ENCODE measurements at places on chromosomes 1 and 21.
A peak's percentile ranks its signal among the peaks of the same experiment; 100 is the strongest.

- no peaks in the 10 kb centered on the region for H3K4me1 ChIP-seq
- no peaks in the 10 kb centered on the region for H3K36me3 ChIP-seq
- DNase-seq: no peak
- no peak overlapping the region for H3K4me3 ChIP-seq
Measured at GRCh38 chr1:165116171-165116570, 240.3 kb downstream of the LMX1A start.

DNA sequence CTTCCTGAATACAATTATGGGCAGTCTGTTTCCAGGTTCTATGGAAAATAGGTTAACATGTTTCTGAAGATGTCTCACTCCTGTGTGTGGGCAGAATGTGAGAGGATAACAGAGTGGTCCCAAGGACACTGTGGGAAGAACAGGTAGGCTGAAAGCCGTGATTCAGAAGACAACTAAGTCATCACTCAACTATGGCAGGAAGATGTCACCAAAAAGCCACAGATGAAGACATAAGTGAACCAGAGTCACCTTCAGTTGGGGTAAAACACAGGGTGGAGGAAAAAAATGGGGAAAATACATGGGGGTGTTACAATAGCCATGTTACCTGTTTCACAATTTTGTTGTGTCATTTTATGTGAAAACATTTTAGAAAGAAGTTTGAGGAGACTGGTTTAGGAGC, 75.1 kb downstream of the UCHL5 start:
- H3K4me1 ChIP-seq: no peaks in the 10 kb centered on the region
- DNase-seq: no peak
- no peak overlapping the region for H3K27ac ChIP-seq
- no peaks in the 10 kb centered on the region for H3K27me3 ChIP-seq
- no peak overlapping the region for H3K4me3 ChIP-seq
- no peaks in the 10 kb centered on the region for H3K36me3 ChIP-seq

DNA sequence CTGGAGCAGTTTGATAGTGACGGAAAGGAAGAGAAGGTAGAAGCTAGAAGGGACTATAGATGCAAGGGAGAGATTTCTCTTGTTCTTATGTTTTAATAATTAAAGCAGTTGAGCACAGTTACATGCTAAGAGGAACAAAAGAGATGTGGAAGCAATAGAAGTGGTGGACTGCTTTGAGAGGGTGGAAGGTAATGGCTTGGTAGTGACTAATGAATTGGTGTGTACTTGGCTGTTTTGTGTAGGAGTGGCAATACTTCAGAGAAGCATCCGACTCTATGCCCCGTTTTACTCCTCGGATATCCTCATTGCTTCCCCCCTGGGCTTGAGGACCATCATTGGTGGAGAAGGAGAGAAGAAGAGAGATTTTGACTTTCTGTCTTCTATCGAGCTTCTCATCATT, 12.8 kb downstream of the UTP25 start:
- H3K27me3 ChIP-seq: no peaks in the 10 kb centered on the region
- H3K27ac ChIP-seq: no peak overlapping the region
- H3K36me3 ChIP-seq: peaks cover 20% of the 10 kb centered on the region
- no peak for DNase-seq
- H3K4me3 ChIP-seq: no peak overlapping the region
- H3K4me1 ChIP-seq: no peaks in the 10 kb centered on the region

GRCh38 chr1:225554216-225554812, 98.6 kb downstream of the ENAH start:
- no peak overlapping the region for H3K4me3 ChIP-seq
- H3K27me3 ChIP-seq: no peaks in the 10 kb centered on the region
- H3K27ac ChIP-seq: no peak overlapping the region
- no peaks in the 10 kb centered on the region for H3K4me1 ChIP-seq
- no peaks in the 10 kb centered on the region for H3K36me3 ChIP-seq
- no peak for DNase-seq

GRCh38 chr1:31488528-31488927, 75.5 kb downstream of the SERINC2 start:
- no peaks in the 10 kb centered on the region for H3K36me3 ChIP-seq
- H3K4me1 ChIP-seq: no peaks in the 10 kb centered on the region
- no peak for DNase-seq
- no peak overlapping the region for H3K4me3 ChIP-seq

GRCh38 chr1:37325010-37325409, 149.4 kb upstream of the ZC3H12A start:
- no peak for DNase-seq
- H3K36me3 ChIP-seq: no peaks in the 10 kb centered on the region
- no peaks in the 10 kb centered on the region for H3K27me3 ChIP-seq
- no peaks in the 10 kb centered on the region for H3K4me1 ChIP-seq

- H3K4me3 ChIP-seq: no peak overlapping the region
- H3K27me3 ChIP-seq: no peaks in the 10 kb centered on the region
- H3K36me3 ChIP-seq: no peaks in the 10 kb centered on the region
- DNase-seq: peak; percentile 93
- H3K4me1 ChIP-seq: no peaks in the 10 kb centered on the region
Measured at GRCh38 chr1:17494114-17494729, 45.3 kb upstream of the ARHGEF10L start.

DNA sequence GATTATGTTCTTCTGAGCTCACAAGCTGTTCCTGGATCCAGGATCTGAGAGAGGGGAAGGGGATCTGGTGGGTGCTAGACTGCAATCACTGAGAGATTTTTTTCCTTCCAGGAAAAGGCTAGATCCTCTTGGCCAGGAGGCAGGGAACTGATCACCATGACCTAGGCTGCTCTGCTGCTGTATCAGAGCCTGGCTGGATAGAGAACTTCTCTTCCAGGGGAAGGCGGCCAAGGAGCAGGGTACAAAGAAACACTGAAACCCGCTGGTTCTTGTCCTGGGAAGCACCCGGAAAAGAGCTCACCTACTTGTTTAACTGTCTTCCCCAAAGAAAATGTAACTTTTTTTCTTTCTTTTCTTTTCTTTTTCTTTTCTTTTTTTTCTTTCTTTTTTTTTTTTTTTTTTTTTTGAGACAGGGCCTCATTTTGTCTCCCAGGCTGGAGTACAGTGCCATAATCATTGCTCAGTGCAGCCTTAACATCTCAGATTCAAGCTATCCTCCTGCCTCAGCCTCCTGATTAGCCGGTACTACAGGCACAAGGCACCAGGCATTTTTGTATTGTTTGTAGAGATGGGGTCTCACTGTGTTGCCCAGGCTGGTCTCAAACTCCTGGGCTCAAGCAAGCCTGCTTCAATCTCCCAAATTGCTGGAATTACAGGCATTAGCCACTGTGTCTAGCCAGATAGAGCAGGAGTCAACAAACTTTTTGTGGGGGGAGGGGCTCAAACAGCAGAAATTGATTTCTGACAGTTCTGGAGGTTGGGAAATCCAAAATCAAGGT, 12.4 kb upstream of the RPS6KA1 start:
- H3K36me3 ChIP-seq: no peaks in the 10 kb centered on the region
- H3K4me1 ChIP-seq: no peaks in the 10 kb centered on the region
- H3K4me3 ChIP-seq: no peak overlapping the region
- no peak for DNase-seq
- 0 out of 2 replicates have a peak, but pooled peaks cover 3% of the 10 kb centered on the region for H3K27me3 ChIP-seq

DNA sequence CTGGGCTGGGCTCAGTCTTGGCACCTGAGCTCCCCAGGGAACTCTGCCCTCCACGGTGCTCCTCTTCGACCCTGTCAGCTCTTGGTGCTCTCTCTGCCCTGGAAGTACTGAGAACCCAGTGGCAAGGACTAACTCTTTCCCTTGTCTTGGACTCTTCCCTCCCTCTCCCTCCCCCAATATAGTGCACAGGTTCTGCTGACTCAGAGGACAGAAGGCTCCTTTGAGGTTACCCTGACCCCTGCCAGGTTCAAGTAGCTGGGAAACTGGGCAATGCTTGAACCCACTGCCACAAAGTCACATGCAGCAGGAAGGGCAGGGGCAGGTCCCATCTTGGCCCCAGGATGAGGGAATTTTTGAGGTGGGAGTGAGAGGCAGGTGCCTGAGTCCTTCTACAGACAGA, 20.3 kb downstream of the KCNQ4 start:
- no peak for DNase-seq
- no peaks in the 10 kb centered on the region for H3K36me3 ChIP-seq
- H3K27me3 ChIP-seq: no peaks in the 10 kb centered on the region
- H3K27ac ChIP-seq: no peak overlapping the region
- H3K4me1 ChIP-seq: peaks cover 5% of the 10 kb centered on the region
- H3K4me3 ChIP-seq: no peak overlapping the region

DNA sequence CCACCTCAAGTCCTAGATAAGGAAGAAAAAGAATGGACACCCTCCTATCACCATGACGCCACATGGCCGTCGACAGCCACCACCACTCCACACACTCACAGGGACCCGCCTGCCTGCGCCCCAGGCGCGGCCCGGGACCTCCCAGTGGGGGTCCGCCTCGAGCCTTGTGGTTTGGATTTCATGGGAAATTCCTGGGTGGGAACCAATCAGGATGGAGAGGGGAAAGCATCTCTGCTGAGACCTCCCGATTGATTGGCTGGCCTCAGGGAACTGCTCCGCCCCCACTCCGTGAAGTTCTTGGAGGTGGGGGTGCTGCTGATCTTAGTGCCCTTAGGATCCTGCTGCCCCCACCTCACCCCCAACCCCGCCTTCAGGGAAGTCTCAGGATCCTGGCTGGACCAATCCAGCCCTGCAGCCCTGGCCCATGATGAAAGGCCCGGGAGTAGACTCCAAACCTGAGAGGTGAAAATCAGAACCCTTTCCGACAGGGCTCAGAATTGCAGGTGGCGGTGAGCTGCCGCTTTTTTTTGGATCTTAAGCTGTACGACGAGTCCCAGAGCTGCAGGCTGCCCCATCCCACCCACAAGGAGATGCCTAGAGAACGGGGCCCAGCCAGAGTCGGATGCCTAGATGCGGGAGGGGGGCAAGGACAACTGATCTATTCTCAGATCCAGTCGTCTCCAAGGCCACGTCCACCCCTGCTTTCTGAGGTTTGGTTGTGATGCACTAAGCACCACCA, 29.0 kb upstream of the TMEM51 start:
- no peak overlapping the region for H3K4me3 ChIP-seq
- no peak overlapping the region for H3K27ac ChIP-seq
- H3K27me3 ChIP-seq: no peaks in the 10 kb centered on the region
- no peaks in the 10 kb centered on the region for H3K4me1 ChIP-seq
- no peak for DNase-seq

DNA sequence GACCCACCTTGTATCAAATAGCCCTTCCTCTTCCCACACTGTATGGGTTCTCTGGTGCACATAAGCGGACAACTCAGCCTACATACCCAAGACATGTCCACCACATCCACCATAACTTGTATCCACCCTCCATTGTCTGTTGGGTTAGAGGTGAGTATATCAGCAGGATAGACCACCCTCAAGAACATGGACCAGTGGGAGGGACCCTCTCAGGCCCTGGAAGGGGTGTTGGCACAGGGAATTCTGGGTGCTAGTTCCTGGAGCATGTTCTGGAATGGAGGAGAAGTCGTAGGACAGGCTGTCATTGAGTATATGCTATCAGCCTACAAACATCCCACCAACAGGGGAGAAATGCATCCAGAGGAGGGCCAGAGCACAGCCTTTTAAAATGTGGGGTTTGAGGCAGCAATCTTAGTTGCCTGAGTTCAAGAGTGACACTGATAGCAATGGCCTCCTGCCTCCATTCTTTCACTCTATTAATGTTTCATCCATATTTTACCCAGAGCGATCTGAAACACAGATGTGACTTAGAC, 7.5 kb downstream of the CD55 start:
- no peak overlapping the region for H3K4me3 ChIP-seq
- no peak overlapping the region for H3K27ac ChIP-seq
- H3K27me3 ChIP-seq: no peaks in the 10 kb centered on the region
- H3K4me1 ChIP-seq: no peaks in the 10 kb centered on the region
- peaks cover 4% of the 10 kb centered on the region for H3K36me3 ChIP-seq

- no peaks in the 10 kb centered on the region for H3K36me3 ChIP-seq
- DNase-seq: no peak
- H3K4me3 ChIP-seq: no peak overlapping the region
- no peaks in the 10 kb centered on the region for H3K27me3 ChIP-seq
- peaks cover 1% of the 10 kb centered on the region for H3K4me1 ChIP-seq
Measured at GRCh38 chr1:15100880-15101760, 52.4 kb upstream of the TMEM51 start.

DNA sequence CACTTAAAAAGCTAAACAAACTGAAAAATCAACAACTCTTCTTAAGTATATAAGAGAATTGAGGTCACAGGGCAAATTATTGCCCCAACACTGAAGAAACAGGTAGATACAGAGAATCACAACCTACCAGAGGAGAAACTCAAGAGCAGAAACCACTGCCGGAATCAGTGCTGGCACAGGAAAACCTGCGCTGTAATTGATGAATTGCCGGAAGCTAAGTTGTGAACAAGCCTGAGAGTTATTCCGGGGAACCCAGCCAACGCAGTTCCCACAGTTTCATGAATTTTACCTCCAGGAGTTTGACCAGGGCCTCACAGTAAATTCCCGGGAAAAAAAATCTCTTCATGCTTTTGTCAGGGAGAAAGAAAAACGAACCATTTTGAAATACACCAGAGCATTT, 657.1 kb upstream of the BRINP3 start:
- H3K36me3 ChIP-seq: no peaks in the 10 kb centered on the region
- no peaks in the 10 kb centered on the region for H3K4me1 ChIP-seq
- H3K27me3 ChIP-seq: no peaks in the 10 kb centered on the region
- H3K27ac ChIP-seq: no peak overlapping the region

DNA sequence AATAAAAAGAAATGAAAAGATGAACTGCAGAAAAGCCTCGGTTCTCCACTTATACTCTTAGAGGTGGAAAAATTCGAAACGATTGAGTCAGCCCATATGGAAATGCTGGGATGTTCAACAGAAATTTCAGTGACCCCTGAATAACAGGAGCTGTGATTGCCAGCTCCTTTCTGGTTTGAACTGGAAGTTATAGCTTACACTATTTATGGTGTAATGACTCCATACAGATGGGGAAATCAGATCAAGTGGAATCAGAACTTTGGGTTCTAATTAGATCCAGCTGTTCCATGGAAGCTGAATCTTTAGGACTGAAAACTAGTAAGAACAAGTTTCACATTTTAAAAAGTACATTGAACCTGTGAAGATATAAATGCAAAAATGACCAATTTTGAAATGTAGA, 569.3 kb upstream of the ZRANB2 start:
- H3K27ac ChIP-seq: no peak overlapping the region
- no peaks in the 10 kb centered on the region for H3K4me1 ChIP-seq
- H3K36me3 ChIP-seq: no peaks in the 10 kb centered on the region
- H3K4me3 ChIP-seq: no peak overlapping the region

GRCh38 chr1:108034396-108034795, 69.4 kb upstream of the VAV3 start:
- H3K4me3 ChIP-seq: no peak overlapping the region
- no peaks in the 10 kb centered on the region for H3K27me3 ChIP-seq
- DNase-seq: no peak
- H3K27ac ChIP-seq: no peak overlapping the region
- no peaks in the 10 kb centered on the region for H3K4me1 ChIP-seq
- H3K36me3 ChIP-seq: no peaks in the 10 kb centered on the region

GRCh38 chr1:47696404-47696736, 258.5 kb downstream of the FOXD2 start:
- DNase-seq: no peak
- H3K4me1 ChIP-seq: no peaks in the 10 kb centered on the region
- H3K36me3 ChIP-seq: no peaks in the 10 kb centered on the region
- no peak overlapping the region for H3K27ac ChIP-seq
